ENCODE measurements at places on chromosomes 3 and 15.

DNA sequence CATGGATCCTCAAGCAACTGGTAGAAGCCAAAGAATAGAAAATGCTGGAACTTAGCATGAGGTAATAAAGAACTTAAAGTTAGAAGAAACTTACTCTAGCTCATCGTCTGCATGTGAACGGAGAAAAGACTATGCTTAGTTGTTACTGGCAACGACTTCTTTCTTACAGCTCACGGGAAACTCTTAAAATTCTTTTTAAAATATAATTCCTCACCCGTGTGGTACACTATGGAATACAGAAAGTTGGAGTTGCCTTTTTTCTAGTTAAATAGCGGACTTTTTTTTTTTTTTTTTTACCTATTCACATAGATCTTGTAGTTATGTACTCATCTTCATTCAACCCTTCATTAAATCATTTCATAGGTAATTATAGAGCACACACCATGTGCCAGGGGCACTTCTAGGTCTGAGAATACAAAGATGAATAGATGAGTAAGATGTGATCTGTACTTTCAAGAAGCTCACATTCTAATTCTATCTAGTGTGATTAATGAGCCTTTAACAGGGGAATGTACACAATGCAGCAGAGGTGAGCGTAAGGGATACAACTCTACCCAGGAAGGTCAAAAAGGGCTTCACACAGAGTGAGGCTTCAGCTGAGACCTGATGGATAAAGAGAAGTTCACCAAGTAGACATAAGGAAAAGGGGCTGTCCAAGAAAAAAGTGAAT is 18.4 kb upstream of the KCNMB2 start:
- no peak overlapping the region for H3K27ac ChIP-seq
- DNase-seq = no peak
- no peaks in the 10 kb centered on the region for H3K36me3 ChIP-seq
- H3K27me3 ChIP-seq = peaks cover 21% of the 10 kb centered on the region
- H3K4me3 ChIP-seq = no peak overlapping the region

- no peaks in the 10 kb centered on the region for H3K27me3 ChIP-seq
- DNase-seq = no peak
- H3K27ac ChIP-seq = no peak overlapping the region
- H3K4me3 ChIP-seq = no peak overlapping the region
These were observed 45.8 kb downstream of the HMG20A start for GRCh38 chr15:77466521-77466920.

DNA sequence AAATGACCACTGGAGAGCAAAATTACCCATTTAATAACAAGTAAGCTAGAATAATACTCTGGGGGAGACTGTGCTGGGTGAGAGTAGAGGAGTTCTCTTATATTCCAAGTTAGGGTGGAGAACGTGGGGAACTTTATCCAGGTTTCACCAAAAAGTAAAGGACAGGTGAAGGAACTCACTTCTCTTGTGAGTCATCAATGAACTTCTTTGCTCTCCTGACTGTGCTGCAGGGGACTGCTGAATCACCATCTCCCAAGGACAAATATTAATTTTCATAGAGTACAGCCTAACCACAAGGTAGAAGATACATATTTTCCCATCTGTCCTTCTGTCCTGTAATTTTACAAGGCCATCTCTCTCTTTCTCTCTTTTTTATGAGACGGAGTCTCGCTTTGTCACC is 8.3 kb upstream of the PDCD6IP start:
- H3K36me3 ChIP-seq = no peaks in the 10 kb centered on the region
- peaks cover 54% of the 10 kb centered on the region for H3K27me3 ChIP-seq
- peaks cover 9% of the 10 kb centered on the region for H3K4me1 ChIP-seq
- H3K27ac ChIP-seq = no peak overlapping the region

DNA sequence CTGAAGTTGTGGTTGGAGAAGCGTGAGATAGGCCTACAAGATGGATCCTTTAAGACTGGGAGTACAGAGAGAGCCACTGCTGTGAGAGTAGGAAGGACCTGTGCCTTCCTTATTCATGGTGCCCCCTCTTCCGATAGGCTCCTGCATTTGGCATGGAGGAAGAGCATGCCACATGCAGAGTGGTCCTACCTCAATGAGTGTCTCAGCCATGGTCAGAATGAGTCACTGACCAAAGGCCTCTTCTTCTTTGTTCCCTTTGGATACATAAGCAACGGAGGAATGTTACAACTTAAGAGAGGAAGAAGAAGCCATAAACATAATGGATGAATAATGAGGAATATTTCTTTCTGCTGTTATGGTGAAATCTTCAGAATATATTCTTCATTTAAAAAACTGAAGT is 681.2 kb upstream of the GRM7 start:
- no peak overlapping the region for H3K4me3 ChIP-seq
- no peaks in the 10 kb centered on the region for H3K27me3 ChIP-seq
- DNase-seq = no peak
- no peaks in the 10 kb centered on the region for H3K36me3 ChIP-seq
- no peaks in the 10 kb centered on the region for H3K4me1 ChIP-seq

GRCh38 chr3:142965581-142965980 is 2.1 kb upstream of the PAQR9 start:
- DNase-seq = no peak
- peaks cover 4% of the 10 kb centered on the region for H3K36me3 ChIP-seq
- H3K4me1 ChIP-seq = peaks cover 12% of the 10 kb centered on the region
- no peak overlapping the region for H3K27ac ChIP-seq
- no peak overlapping the region for H3K4me3 ChIP-seq

DNA sequence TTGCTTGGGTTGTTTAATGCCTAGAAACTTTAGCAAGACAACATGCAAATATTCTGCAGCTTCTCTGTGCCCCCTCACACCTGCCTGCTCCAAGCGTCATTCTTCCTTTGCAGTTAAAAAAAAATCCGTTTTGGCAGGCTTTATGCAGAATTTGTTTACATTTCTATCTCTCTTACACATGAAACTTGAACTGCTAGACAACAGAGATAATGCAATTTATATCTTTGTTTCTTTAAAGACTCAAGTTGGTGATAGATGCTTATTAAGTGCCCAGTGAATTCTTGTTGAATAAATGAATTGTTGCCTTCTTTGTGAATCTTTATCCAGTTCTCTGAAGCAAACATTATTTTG is 53.2 kb downstream of the CHST2 start:
- DNase-seq = no peak
- peaks cover 39% of the 10 kb centered on the region for H3K4me1 ChIP-seq
- H3K4me3 ChIP-seq = no peak overlapping the region
